ENCODE measurements at places on chromosomes 3 and 15.

GRCh38 chr15:97955035-97955434 is 5.5 kb upstream of the ARRDC4 start:
- no peak for DNase-seq

GRCh38 chr3:128278130-128278529 is 124.8 kb downstream of the EEFSEC start:
- DNase-seq: no peak

- DNase-seq: no peak
These were observed 16.3 kb upstream of the IQCF2 start for GRCh38 chr3:51845129-51845528.

- DNase-seq: no peak
These were observed 70.7 kb downstream of the IQSEC1 start for GRCh38 chr3:13002398-13003124.

GRCh38 chr3:128783774-128784173 is 57.8 kb downstream of the RAB7A start:
- no peak for DNase-seq

GRCh38 chr3:53008932-53009331 is 36.9 kb downstream of the SFMBT1 start:
- DNase-seq: no peak

Data from stimulated activated naive CD4-positive, alpha-beta T cell treated with Interleukin-2 at 50 U/mL for 16 hours (primary cell).